ENCODE measurements at places on chromosomes 7 and 10.

GRCh38 chr10:111151595-111152307 lies 74.9 kb downstream of the ADRA2A start:
- no peak for DNase-seq

DNA sequence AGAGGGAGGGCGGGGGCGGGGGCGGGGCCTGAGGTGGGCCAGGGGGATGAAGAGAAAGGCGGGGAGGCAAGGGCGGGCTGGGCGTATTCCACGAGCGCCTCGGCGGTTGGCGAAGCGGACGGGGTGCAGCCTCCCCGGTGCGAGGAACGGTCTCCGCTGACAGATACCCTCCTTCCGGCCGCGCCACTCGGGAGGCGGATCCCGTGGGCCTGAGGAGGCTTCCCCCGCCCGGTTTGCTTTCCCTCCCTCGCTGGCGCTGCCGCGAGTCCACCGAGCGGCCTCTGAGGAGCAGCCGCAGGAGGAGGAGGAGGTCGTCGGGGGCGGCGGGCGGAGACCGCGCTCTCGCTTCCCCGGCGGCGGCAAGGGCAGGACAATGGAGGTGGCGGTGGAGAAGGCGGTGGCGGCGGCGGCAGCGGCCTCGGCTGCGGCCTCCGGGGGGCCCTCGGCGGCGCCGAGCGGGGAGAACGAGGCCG lies at the start of gene TRIM24:
TSS of gene TRIM24 (plus strand) at position 84 of the 473 bp plus-strand sequence. CDS start at position 374, 290 bp downstream.
- DNase-seq: no peak

GRCh38 chr10:101903827-101904550 lies 60.4 kb upstream of the KCNIP2 start:
- DNase-seq: no peak

- DNase-seq: no peak
Measured at GRCh38 chr10:22986771-22987542, 59.1 kb downstream of the ARMC3 start.

DNA sequence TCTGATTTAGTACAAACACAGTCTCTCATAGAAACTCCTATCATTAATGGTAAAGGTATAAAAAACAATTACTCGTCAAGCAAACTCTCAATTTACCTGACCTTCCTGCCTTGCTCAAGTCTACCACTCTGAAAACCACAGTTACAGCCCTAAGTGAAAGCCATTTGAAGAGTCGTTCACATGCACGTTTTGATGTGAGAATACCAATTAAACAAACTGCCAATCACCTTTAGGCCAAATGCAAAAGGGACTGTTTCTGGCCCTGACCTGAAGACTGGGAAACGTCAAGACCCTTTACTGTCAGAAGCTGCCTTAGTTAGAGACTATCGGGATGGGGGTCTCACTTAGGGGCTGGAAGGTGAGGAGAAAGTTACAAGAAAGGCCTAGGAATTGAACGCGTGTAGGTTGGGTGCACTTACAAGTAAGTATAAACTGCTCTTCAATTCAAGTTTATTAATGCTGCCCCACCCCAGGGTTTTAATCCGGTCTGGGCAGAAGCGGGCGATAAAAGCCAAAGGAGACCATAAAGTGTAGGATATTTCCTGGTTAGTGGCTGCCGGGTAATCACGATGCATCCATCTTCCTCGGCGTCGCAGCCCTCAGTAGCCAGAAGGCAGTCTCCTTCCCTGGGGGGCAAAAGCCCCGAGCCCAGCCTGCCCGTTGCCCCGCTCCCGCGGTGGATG lies 935 bp downstream of the TM9SF3 start:
- DNase-seq: no peak

GRCh38 chr10:101718690-101719275 lies 23.8 kb upstream of the FBXW4 start:
- DNase-seq: no peak

DNA sequence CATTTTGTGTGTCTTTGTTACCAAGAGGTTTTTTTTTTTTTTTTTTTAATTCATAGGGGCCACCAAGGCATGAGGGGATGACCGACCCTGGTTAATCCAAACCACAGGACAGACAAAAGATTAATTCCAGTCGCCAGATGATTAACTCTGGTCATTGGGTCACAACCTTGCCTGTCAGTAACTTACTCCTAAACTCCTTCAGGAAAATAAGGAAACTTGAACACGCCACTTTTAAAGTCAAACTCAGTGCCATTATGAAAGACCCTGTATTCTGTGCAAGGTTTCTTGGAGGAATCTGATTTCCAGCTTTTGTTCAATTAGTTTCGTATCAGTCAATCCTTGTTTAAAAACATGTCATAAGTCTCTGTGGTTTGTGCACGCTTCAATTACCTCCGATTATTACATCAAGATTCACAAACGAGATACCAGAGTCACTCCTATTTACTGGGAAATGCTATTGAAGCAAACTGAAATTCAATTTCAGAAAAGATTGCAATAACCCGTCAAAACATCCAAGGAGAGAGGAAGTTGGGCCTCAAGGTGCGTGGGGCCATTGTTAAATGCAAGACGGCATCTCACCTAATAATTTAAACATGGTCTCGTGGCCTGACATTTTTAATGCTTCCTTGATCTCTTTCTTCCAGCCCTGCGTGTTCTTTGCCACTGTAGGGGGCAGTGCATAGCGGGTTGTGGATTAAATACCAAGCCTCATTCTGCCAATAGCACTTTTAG lies 44.0 kb downstream of the NRP1 start:
- no peak for DNase-seq

DNA sequence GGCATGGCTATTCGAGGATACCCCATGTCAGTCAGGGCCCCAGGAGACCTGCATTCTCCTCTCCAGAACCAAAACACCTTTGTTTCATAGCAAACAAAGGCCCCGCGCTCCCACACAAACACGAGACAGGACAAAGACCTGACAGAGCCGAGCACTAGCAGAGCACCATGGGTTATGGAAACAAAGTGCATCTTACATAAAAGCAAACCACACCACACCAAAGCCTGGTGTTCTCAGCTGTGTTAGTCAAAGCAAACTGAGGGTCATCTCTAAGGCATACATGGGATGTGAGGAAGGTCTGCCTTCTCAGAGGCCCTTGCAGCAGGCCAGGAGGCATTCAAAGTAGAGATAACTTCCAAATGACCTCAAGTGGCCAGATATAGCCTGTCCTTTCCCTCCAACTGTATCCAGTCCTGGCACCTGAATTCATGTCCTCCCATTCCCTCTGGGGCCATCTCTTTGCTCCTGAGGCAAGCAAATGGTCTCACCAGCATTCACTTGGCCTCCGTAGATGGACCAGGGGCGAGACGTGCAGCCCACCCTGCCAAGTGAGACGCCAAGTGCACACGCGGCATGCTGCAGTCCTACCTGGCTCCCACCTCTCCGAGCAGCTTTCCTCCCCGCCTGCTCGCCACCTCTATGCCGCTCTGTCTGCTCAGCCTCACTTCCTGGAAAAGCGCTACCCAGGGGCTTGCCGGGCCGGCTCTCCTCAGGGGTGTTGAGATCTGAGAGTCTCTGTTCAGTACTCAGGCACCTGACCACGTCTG lies 45.3 kb upstream of the PDLIM1 start:
- no peak for DNase-seq

GRCh38 chr10:70917226-70917625 lies 28.9 kb upstream of the PCBD1 start:
- no peak for DNase-seq

GRCh38 chr10:24494236-24494635 lies 229.5 kb downstream of the ARHGAP21 start:
- DNase-seq: no peak

- DNase-seq: no peak
Measured at GRCh38 chr7:138493535-138493934, 33.5 kb downstream of the TRIM24 start.

DNA sequence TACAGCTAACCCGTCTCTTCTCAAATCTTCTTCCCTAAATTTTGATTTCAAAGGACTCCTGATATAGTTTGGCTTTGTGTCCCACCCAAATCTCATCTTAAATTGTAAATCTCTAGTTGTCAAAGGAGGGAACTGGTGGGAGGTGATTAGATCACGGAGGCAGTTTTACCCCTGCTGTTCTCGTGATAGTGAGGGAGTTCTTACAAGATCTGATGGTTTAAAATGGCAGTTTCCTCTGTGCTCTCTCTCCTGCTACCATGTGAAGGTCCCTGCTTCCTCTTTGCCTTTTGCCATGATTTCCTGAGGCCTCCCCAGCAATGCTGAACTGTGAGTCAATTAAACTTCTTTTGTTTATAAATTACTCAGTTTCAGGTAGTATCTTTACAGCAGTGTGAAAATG lies 269.3 kb downstream of the POLR1F start:
- no peak for DNase-seq

DNA sequence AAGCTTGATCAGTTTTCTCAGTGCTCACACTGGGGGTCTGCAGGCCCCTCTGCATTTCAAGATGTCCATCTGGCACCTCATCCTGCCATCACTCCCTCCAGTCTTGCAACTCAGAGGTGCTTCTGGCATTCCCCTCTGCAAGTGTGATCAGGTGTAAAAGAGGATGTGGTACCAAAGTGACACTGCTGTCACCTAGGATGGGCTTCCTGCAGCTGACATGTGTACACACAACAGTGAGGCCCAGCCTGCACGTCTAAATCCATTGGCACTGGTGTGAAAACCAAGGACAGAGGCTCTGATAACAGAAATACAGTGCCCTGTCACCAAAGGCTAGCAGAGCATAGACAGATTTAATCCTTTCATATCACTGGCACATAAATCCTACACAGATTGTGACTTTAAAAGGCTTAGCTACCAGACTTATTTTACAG lies 162.5 kb upstream of the CELF2 start:
- no peak for DNase-seq

DNA sequence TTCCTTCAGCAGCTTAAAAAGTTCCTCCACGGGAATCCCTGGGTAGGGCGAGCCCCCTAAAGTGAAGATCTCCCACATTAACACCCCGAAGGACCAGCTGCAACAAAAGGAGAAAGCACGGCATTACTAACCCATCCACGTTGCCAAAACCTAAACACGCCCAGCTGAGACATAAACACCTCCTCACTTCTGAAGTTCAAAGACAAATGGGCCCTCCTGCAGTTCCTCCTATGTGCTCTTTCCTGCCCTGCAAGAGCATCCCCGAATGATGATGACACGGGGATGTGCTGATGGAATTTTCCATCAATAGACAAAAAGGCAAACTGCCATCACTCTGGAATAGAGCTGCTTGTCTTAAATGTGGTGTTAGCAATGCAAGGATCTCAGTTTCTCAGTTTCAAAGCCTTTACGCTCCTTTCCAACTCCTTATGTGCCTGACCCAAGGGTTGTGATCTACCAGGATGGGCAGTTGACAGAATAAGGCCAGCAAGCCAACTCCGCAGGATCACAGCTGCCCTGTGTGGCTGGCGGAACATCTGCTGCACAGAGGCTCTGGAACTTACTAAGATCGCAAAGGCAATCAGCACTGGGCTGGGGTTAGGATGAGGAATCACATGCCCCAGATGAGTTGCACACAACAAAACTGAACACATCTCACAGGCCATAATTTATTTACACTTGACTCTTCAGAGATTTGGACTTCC lies 112.7 kb downstream of the FGFR2 start:
- DNase-seq: no peak

DNA sequence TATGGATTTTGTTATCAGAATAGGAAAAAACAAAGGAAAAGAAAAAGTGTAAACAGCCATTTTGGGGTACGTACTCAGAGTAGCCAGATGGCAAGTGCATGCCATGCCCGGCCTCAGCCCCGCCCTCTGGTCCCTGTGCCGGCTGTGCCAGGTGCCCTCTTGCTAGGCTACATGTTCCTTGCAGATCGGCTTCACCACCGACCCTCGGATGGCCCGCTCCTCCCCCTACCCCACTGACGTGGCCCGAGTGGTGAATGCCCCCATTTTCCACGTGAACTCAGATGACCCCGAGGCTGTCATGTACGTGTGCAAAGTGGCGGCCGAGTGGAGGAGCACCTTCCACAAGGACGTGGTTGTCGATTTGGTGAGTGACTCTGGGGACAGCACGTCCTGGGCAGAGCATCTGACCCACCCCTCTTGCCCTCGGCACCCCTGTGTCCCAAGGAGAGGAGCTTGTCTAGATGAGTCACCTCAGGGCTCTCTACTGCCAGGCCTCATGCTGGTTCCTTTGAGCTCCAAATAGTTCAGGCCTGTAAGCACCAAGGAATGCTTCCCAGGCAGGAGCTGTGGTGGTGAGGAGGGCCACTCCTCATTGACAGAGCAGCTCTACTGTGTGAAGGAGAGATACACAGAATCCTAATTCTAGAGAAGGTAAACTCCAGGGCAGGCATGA lies 54.9 kb upstream of the ZMIZ2 start:
- DNase-seq: peak; percentile 66

DNA sequence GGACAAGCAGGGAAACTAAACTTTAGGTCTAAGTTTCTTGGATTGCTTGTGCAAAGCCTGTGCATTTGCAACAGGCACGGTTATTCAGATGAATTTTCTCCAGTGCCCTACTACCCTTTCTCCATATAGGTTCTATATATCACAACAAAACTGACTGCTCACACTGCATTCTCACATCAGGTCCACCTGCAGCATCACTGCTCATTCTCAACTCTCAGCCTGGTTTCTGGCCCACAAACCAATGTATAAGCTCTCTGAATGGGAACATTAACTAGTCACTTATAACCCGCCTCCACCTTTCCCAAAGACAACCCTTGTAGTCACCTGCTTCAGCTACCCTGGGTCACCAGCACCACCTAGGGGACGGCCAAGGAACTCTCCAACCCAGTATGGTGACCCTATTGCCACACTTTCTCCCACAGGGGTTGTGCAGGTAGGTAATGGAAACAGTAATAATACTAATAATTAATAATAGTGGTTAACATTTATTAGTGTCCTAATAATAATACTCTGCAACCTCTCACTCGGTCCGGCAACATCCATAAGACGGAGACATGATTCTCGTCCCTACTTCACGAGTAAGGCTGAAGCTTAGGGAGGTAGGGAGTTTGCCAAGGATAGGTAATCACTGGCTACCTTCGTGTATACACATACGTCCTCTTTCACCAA lies 97.3 kb downstream of the CLEC2L start:
- peak; percentile 58 for DNase-seq

GRCh38 chr7:2201686-2202360 lies 30.9 kb downstream of the MAD1L1 start:
- DNase-seq: peak; percentile 75

GRCh38 chr7:79284211-79284610 lies 169.3 kb downstream of the MAGI2 start:
- DNase-seq: no peak

DNA sequence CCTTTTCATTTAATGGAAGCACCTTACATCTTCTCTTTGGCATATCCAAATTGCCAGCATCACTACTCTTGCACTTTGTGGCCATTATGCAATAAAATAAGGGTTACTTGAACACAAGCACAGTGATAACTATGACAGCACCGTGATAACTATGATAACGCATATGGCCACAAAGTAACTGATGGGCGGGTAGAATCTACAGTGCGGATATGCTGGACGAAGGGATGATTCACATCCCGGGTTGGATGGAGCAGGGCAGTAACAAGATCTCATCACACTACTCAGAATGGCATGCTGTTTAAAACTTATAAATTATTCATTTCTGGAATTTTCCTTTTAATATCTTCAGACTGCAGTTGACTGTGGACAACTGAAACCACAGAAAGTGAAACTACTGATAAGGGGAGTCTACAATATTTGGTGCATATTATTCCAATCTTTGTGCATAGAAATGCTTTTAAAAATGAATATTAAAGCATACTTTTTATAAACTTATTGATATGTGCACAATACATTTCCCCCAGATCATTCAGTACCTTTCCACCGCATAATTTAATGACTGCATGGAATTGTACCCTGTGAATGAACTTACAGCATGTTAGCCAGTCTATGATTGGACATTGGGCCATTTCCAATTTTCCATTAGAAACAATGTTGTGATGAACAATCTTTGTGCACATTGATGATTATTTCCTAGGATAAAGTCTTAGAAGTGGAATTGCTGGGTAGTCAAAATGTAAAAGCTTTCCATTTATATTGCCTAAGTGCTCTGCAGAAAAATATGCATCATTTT lies 136.4 kb downstream of the WNT2 start:
- no peak for DNase-seq

Data from posterior vena cava (tissue), 2 donors.